MM.1S (cell line): ENCODE measurements at places on chromosomes 1 and 21.

GRCh38 chr1:59057796-59058195, 239.1 kb upstream of the FGGY start:
- no peak for DNase-seq

GRCh38 chr1:150557813-150558212, 8.6 kb downstream of the ADAMTSL4 start:
- DNase-seq = no peak

- DNase-seq = no peak
These were observed 247.7 kb upstream of the PTBP2 start for GRCh38 chr1:96473791-96474434.

GRCh38 chr1:72845381-72845780, 563.0 kb upstream of the NEGR1 start:
- DNase-seq = no peak

DNA sequence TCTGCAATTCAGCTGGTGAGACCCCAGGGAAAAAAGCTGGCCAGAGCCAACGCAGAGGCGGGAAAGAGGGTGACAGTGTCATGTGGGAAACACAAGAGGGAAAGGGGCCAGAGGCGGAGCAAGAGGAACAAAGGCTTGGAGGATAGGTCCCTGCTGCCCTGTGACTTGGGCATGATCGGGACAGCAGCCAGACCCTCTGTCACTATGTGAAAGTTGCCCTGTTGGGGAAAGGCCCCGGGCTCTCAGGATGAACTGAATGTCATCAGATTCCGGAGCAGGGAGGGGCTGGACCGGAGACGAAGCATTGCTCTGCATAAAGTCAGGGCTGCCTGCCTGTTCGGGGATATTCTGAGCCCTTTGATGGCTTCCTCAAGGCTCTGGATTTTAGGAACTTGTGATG, 5.7 kb upstream of the ELF3 start:
- no peak for DNase-seq

- peak; percentile 49 for DNase-seq
These were observed 33.9 kb upstream of the ASPM start for GRCh38 chr1:197180252-197180878.

- no peak for DNase-seq
These were observed 304.0 kb downstream of the DUSP10 start for GRCh38 chr1:221437926-221438325.

- no peak for DNase-seq
These were observed 21.4 kb downstream of the CNIH3 start for GRCh38 chr1:224637515-224637914.

GRCh38 chr1:112061056-112061455, 71.6 kb upstream of the KCND3 start:
- DNase-seq = no peak

GRCh38 chr21:45856906-45857305, 124.7 kb upstream of the COL6A1 start:
- DNase-seq = no peak

GRCh38 chr1:26848941-26849774, 13.8 kb upstream of the SFN start:
- DNase-seq = no peak

- DNase-seq = no peak
These were observed 203.1 kb upstream of the GALNT2 start for GRCh38 chr1:229863651-229864545.

- no peak for DNase-seq
These were observed 777.5 kb upstream of the ADGRL2 start for GRCh38 chr1:81023187-81023724.

DNA sequence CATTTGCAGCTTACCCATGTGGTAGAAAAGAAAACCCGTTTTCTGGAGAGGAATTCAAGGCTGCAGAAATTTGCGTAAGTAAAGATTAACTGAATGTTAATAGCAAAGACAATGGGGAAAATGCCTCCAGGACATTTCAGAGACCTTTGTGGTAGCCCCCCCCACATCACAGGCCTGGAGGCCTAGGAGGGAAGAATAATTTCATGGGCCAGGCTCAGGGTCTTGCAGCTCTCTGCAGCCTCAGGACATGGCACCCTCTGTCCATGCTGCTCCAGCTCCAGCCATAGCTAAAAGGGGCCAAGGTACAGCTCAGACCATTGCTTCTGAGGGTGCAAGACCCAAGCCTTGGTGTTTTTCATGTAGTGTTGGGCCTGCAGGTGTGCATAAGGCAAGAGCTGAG, 92.7 kb upstream of the ZNF678 start:
- no peak for DNase-seq

GRCh38 chr1:60274422-60275290, 201.1 kb upstream of the C1orf87 start:
- no peak for DNase-seq

- DNase-seq = no peak
These were observed 29.2 kb downstream of the EYA3 start for GRCh38 chr1:28058971-28059878.
